ENCODE measurements at places on chromosomes 11 and 22.
A peak's percentile ranks its signal among the peaks of the same experiment; 100 is the strongest.

DNA sequence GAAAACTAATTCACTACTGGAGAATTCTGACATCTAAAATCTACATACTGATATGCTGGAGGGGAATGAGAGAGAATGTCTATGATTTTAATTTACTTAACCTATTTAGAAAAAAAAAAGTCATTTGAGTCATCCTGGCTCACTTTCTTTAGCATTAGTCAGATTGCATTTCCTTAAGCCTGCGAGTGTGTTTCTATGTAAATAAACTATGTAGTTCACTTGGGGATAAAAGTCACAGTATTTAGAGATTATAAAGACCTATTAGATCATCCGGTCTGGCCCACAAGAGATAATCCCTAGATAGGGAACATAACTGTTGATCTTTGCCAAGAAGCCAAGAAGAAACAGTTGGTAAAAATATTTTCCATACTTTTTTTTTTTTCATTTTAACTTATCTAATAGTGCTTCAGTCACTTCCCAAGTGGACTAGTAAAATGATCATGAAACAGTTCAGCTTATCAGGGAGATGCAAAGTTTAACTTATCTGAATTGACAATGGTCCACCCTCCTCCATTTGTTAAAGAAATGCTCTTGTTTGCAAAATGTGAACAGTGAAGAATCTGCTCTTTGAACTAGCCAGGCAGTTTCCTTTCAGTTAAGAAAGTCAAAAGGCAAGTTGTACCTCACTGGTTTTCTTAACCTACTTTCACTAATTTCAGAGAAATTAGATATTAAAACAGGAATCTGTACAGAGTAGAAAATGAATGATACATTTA, 21.2 kb upstream of the BLID start:
- peak; percentile 95 for DNase-seq

- no peak for DNase-seq
These were observed 65.3 kb downstream of the ARHGEF12 start for GRCh38 chr11:120401506-120401905.

DNA sequence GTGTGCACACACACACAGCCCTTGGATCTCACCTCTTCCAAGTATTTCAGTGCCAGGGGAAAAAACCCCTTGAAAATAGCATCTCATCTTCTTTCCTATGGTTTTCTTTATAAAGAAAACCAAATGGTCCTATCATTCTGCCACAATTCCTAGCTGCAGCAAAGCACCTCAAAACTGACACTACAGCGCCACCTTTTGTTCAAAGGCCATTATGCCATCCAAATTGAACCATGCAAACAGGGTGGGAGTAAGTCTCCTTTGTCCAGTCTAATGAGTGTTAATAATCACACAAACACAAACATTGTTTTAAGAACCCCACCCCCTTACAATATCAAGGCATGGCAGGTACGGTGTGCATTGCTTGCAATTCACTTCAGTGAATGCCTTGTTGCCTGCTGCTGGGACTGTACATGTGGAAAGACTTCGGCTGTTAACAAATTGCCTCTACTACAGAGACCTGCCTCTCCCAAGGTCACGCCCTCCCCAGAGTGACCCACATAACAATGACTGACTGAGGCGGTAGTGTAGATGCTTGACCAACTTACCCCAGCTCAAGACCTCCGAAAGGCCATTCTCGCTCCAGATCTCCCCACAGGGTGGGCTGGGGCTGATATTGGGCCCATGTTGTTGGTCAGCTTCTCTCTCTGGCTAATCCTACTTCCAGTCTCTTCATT, 31.7 kb downstream of the FAM181B start:
- peak; percentile 40 for DNase-seq

GRCh38 chr11:5564259-5565019, 16.1 kb upstream of the OR52H1 start:
- no peak for DNase-seq

GRCh38 chr22:40345271-40345670, 1.0 kb upstream of the ADSL start:
- peak; percentile 58 for DNase-seq

DNA sequence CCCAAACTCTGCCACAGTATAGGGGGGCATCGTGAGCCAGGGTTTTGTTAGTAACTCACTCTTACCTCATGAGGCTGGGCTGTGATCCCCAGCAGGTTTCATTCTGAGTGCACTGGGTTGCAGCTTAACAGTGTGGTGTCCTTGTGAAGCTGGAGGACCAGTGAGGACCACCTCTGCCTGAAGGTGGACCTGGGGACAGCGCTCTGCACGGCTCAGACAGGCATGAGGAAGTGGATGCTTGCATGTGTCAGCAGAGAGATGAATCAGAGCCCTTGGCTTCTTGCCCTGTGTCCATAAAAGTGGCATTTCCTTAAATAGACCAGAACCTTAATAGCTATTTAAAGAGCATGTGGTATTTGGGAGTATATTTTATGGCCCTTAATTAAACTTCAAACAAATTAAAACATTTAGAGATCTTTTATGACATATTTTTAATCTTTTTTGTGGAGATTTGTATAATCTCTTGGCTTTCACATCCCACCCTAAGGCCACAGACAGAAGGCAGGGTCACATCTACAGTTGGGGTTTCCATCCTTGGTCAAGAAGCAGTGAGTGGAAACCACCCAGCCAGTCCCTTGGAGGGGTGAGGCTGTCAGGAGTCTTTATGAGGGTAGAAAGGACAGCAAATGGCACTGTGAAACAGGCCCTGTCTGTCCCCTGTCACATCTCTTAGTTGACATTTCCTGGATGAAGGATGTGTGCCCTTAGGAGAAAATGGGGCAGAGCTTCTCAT, 24.8 kb upstream of the ADORA2A start:
- DNase-seq = peak; percentile 94

DNA sequence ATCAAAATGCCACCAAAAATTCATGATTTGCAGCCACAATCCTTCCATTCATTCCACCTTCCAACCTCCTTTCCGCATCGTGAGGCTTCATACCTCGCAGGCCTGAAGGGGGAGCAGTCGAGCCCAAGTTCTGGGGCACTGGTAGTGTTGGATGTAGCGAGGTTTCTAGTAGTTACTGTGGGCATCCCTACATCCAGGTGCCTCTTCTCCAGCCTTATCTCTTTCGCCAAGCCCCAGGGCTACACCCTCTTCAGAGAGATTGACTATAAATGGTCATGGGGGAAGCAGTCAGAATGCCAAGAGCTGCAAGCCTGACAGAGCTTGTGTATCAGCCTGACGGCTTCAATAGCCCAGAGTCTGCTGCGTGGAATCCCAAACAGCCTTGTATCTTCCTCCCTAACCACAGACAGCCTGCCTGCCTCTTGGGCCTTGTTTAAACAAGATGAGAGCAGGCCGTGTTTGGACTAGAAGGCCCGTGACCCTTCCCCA, 28.9 kb downstream of the CLMP start:
- peak; percentile 60 for DNase-seq

Measured in ELR (cell line).